Activated CD4-positive, CD25-positive, alpha-beta regulatory T cell treated with anti-CD3 and anti-CD28 coated beads, Interleukin-2, amount 50 U/mL, for 16 hours (primary cell): ENCODE measurements at places on chromosomes 1 and 21.
A peak's percentile ranks its signal among the peaks of the same experiment; 100 is the strongest.

DNA sequence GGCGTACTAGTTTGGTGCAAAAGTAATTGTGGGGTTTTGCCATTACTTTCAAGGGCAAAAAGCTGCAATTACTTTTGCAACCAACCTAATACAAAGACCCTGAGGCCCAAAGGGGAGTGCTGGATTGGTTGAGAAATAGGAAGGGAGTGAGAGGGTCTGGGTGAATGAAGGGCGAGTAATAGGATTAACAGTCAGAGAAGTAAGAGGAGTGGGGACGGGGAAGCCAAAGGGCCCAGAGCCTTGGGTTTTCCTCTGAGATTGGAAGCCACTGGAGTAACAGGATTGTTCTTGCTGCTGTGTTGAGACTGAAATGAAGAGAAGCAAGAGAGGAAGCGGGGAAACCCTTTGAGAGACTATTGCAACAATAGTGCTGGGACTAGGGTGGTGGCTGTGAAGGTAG, 19.0 kb upstream of the PRELP start:
- no peak for DNase-seq

GRCh38 chr1:9651220-9651564, 339 bp upstream of the PIK3CD start:
- DNase-seq: no peak

- no peak for DNase-seq
Observed at GRCh38 chr21:15534450-15534886, 195.3 kb upstream of the USP25 start.

DNA sequence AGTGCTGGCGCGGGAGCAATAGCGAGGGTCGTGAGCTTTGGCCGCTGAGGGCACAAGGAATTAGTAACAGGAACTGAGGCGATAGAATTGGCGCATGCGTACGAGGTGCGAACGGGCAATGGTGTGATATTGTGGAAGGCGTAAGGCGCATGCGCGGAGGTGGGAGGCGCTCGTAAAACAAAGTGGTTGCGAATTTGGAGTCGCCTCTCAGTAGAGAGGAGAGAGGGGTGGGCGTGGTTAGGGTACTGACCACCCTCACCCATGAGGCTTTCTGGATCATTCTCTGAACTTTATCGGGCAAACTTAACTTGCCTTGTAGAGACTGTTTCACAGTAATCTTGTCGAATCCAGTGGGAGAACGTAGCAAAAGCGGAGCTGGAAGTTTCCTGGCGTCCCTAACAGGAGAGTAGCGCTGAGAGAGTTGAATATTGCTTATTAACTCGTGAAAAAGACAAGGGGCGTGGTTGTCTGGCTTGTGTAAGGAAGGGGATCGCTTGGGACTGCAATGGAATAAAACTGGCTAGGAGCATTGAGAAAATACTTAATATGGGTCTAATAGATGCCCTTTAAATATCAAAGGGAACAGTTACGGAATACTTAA, 427 bp downstream of the CKS1B start:
- peak; percentile 94 for DNase-seq

GRCh38 chr1:245169376-245169775, 14.6 kb downstream of the KIF26B start:
- no peak for DNase-seq

GRCh38 chr1:107378866-107379265, 238.0 kb downstream of the NTNG1 start:
- no peak for DNase-seq

DNA sequence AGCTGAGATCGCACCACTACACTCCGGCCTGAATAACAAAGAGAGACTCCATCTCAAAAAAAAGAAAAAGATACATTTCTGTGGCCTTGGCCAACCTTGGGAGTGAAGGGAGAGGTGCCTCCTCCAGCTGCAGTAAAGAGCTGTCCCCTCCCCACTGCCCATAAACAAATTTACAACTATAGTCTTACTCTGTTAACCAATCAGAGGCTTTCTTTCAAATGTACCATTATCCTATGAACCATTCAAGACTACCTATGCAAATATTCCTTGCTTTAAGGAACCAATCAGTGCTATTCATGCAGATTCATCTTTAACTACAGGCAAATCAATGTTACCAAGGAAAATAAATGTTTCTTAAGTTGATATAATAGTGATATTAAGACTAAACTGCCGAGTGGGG, 1.0 kb downstream of the CELA2B start:
- no peak for DNase-seq

DNA sequence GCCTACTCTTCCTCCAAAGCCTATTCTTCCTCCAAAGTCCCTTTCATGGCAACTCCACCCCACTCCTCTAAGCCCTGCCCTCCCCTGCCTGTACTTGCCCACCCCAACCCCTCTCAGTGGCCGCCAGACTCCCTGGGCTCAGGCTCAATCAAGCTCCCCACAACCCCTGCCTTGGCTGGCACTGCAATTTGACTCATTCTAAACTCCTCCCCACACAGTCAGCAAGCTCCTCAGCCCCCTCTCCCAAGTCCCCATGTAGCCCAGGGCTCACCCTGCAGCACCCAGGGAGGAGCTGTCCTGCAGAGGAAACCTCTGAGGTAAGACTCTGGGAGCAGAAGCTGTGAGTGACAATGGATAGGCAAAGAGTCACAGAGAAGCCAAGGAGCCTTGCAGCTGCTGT, 3.6 kb upstream of the VSIG8 start:
- no peak for DNase-seq

DNA sequence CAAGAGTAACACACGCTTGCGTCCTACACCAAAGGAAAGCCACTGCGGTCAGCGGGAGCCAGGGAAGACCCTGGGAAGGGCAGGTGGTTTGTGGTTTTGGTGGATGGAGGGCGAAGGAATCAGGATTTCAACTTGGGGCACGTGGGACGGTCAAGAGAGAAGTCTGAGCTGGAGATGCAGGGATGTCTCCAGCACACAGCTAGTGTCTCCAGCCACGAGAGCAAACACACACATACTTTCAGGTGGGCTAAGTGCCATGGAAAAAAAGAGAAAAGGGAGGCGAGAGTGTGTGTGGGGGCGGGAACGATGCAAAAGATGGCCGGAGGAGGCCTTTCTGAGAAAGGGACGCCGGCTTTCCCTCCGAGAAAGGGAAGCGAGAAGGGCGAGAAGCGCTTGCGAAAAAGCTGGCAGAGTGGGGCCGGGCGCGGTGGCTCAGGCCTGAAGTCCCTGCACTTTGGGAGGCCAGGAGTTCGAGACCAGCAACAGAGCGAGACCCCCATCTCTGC, 1.4 kb upstream of the SRRM1 start:
- no peak for DNase-seq

GRCh38 chr1:61253059-61253735, 170.8 kb downstream of the NFIA start:
- DNase-seq: no peak

GRCh38 chr21:38956856-38957571, 151.3 kb downstream of the ETS2 start:
- DNase-seq: no peak

DNA sequence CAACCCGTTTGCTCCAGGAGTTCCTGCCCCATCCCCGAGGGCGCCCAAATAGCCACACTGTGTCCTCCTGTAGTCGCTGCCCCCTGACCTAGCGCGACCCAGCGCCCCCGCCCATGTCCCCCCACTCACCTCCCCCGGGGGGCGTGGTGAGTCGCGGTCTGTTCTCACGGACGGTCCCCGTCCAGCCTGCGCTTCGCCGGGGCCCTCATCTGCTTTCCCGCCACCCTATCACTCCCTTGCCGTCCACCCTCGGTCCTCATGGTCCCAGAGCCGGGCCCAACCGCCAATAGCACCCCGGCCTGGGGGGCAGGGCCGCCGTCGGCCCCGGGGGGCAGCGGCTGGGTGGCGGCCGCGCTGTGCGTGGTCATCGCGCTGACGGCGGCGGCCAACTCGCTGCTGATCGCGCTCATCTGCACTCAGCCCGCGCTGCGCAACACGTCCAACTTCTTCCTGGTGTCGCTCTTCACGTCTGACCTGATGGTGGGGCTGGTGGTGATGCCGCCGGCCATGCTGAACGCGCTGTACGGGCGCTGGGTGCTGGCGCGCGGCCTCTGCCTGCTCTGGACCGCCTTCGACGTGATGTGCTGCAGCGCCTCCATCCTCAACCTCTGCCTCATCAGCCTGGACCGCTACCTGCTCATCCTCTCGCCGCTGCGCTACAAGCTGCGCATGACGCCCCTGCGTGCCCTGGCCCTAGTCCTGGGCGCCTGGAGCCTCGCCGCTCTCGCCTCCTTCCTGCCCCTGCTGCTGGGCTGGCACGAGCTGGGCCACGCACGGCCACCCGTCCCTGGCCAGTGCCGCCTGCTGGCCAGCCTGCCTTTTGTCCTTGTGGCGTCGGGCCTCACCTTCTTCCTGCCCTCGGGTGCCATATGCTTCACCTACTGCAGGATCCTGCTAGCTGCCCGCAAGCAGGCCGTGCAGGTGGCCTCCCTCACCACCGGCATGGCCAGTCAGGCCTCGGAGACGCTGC, 1.1 kb downstream of the HTR6 start:
- DNase-seq: no peak

DNA sequence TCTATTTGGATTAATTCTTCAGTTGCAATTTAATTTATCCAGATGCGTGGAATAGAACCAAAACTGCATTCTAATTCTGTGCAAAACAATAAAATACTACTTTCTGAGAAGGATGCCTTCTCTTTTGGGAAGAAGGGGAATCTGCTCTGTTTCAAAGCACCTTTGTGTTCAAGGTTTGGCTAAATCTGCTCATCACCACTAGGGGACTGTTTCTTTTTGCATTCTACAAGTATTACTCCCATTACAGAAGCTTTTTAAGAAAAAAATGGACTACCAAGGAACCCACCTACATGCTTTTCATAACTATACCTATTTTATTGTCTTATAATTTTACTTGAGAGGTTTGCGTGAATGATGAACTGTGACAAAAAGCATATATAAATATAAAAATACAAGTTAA, 18.2 kb downstream of the MRPS6 start:
- no peak for DNase-seq

DNA sequence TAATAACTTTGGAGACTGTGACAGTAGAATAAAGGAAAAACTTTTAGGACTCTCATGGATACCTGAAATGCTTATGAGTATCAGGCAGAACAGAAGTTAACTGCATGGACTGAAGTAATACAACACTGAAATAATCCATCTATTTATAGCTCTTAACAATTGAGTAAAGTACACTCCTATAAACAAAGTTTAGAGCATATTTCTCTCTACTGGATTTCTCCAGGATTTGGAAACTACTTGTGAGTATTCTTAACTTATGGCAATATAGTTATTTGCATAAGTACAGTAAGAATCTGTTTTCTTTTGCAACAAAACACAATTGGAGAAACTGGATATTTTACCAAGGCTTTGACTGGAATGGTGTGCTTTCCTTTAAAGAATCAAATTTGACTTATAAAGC, 9.9 kb upstream of the CD48 start:
- no peak for DNase-seq
